Immature natural killer cell (primary cell): ENCODE measurements at places on chromosomes 1 and 21.

DNA sequence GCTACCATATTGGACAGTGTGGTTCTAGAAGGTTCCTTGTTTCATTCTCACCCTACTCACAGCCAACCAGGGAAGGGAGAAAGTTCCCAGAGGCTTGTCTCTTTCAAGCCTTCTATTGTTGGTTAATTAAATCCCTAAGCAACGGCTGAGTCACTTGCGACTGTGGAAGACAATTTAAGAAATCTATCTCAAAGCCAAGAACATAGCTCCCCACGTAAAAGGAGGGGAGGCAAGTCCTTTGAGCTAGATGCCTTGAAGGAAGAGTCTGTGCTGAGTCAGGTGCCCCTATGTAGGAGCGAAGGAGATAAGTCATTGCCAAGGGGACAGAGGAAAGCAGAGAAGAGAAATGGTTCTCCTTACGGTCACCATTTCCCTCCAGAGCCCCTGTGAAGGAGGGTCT is 79.4 kb upstream of the PPP2R5A start:
- DNase-seq, result no peak

DNA sequence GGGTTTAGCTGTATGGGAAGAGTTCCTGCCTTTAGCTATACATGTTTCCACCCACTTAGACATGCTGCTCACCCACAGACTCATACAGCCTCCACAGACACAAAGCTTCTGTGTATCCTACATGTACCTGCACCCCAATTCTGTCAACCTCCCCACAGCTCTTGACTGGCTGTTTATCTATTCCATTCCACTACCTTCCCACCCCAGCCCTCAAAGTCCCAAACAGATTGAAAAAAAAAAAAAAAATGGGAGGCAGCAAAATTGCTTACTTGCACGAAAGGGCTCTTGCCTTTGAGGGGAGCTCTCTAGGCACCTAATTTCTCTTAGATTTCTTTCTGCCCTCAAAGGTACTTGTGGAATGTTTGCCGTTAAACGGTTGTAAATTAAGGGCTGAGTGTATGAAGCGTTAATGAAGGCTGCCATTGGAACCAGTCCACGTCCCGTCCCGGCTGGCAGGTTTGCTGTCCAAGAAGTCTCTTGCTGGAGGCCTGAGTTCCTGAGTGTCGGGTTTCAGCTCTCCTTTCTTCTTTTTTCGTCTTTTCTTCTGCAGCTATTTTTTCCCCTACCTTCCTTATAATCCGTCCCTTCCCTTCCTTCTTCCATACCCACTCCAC is 43.6 kb downstream of the PBX1 start:
- DNase-seq, result no peak

- DNase-seq, result no peak
These were observed 11.9 kb upstream of the CAPN2 start for GRCh38 chr1:223700388-223700918.

DNA sequence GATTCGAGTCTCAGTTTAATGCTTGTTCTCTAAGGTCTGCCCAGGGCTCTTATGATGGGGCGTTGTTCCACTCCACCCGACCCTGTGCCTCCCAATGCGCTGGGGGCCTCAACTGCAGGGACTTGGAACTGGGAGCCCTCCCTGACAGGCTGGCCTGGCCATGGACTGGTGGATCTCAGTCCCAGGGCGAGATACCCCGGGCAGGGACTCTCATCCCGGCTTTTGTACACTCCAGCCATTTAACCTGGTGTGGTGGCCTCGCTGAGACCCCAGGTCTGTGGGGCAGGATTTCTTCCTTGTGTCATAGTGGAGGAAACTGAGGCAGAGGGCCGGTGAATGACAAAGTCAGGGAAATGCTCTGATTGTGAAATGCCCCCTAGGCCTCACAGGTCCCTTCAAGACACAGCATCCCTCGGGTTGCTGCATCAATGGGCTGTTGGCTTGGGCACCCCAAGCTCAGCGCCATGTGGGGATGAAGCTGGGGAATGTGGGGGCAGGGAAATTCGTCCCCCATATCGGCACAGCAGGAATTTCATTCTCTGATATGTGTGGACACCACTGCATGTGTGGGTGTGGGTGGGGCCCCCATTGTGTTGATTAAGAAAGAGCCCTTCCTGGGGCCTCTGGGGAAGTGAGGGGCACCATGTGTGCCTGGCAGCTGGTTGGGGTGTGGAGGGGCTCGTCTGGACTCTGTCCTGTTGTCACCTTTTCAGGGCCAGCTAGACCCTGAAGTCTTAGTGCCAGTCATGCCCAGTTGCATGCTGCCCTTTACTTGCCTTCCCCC is 19.9 kb upstream of the ZNF678 start:
- DNase-seq, result no peak

- DNase-seq, result no peak
These were observed 199.4 kb upstream of the PTGFR start for GRCh38 chr1:78291418-78291817.

DNA sequence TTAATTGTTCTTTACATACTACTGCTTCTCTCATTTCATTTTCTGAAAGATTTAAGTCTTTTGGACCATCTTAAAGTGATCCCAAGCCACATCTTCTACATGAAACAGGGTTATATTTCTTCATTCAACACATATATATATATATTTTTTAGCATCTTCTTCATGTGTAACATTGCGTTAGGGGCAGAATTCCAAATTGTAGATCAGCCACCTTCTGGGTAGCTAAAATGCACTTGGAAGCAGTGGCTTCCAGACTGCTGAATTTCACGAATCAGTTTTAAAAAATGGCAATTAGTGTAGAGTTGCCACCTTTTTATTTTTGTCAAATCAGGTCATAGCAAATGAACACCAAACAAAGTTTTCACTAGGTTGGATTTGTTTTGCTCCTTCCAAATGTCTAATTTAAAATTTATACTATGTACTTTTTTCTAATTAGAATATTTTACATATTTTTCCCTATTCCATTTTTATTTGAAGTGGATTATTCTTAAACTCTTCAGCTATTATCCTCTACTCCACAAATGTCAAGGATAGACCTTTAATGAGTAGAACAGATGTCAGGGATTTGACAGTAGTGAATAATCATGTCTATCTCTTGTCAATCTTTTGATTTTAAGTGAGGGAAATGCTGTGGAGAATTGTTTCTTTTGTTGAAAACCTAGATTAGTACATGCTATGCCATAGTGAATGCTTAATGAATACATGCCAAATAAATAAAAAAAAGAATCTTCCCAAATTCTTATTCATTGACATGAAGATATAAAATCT is 55.8 kb downstream of the DNM3 start:
- DNase-seq, result no peak

GRCh38 chr1:61420243-61420642 is 304.7 kb downstream of the TM2D1 start:
- no peak for DNase-seq

DNA sequence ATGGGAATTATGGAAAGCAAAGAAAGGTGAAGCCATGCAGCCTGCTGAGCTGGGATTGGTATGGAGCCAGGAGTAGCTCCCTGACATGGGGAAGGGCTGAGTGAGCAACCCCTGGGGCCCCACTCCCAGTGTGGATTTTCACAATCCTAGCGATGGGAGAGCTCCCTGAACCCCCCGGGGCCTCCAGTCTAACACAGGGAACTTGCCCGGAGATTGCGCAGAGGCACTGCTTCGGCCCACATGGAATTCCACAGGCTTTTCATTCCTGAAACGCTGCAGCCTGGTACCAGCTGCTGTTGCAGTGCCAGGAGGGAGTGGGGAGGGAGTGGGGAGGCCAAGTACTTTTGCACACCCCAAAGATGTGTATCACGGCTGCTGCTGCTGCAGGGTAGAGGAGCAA is 110.4 kb upstream of the C21orf91 start:
- no peak for DNase-seq

DNA sequence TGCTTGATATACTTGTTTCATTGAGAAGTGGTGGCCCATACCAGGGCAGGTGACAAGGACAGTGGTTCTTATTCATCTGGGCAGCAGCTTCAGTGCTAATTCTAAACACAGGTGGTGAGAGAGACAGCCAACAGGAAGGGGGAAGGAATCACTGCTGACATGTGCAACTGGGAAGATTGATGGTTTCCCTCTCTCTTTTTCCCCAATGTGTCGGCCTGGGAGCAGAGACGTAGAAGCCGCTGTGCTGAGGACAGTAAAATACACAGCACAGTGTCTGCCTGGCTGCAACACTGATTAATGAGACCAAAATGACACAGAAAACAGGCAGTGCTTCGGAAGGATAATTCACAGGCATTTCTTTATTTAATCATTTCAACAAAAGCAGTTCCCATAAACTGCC is 48.8 kb downstream of the WARS2 start:
- no peak for DNase-seq

GRCh38 chr1:181120924-181121323 is 32.4 kb downstream of the IER5 start:
- DNase-seq, result no peak

DNA sequence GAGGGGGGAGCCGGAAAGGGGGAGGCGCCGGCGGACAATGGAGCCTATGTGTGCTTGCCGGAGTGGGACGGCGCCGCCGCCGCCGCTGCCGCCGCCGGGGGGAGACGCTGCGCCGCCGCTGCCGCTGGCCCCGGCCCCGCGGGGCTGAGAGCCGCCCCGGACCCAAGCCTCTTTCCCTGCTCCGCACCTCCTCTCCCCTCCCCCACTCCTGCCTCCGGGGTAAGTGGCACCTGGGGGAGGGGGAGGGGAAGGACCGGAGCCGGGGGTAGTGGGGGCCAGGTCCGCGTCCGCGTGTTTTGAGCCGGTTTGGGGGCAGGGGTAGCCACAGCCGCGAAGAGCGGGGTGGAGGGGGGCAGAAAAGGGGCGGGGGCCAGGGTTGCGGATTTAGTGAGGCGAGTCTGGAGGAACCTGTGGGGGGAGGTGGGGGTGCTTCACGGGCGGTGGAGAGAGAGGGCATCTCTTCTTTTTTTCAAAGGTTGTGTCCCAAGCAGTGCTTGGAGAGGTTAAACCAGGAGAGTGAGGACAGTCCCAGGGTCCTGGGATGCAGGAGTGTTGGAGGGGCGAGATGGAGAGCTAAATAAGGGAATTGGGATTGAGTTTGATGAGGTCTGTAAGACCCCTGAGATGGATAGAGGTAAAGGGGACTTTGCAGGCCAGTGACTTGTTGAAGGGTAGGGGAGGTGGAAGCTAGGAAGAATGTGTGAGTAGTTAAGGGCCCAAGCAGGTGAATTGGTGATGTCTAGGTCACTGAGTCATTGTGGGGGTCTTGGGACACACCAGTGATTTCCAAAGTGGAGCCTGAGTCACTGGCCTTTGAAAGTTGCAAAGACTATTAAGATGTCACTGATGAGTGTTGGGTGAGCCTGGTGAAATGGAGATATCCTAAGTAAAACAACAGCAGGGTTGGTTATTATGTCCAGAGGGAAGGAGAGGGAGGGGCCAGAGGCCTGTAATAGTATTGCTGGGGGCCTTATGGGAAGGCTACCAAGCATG is 59.1 kb downstream of the BCL9 start:
- DNase-seq, result no peak

- DNase-seq, result no peak
These were observed 210.8 kb upstream of the JUN start for GRCh38 chr1:58994664-58995063.

DNA sequence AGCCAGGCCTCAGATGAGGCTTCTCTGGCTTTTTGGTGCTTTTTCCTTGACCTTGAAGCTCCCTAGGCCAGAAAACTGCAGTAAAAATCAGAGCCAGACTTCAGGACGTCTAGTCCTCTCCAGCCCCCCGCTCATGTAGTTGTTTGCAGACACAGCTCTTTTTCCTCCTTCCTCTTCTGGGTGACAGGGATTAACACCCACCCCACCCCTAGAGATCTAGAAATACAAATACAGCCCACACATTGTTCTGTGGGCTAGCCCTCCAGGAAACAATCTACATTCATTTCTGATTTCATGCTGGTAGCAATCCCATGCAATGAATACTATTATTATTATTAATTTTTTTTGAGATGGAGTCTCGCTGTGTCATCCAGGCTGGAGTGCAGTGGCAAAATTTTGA is 9.9 kb upstream of the CLSTN1 start:
- DNase-seq, result no peak

DNA sequence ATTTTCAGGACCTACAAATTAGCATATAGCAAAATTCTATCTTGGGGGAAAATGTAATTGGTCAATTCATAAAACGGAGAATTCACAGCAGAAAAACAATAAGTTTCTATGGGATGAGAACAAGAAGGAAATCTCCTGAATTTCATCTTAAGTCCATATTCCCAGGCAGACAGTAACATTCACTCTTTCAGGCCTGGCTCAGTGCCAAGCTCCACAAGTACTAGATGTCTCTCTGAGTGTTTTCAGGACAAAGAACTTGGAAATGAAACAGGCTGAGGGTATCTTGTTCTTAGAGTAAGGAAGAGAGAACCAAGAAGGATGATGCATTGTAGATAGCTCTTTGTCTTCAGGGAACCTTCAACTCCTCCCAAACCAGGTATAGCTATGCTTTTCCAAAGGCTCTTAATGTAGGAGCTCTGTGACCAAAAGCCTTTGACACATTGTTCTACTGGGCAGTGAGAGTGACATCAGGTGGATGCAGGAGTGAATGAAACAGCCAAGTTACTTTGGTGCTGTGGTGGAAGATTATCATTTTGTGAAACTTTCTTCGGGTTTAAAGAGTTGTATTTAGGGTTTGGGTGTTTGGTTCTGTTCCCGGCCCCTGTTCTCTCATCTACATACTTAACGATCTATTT is 298.3 kb downstream of the GPATCH2 start:
- DNase-seq, result no peak

DNA sequence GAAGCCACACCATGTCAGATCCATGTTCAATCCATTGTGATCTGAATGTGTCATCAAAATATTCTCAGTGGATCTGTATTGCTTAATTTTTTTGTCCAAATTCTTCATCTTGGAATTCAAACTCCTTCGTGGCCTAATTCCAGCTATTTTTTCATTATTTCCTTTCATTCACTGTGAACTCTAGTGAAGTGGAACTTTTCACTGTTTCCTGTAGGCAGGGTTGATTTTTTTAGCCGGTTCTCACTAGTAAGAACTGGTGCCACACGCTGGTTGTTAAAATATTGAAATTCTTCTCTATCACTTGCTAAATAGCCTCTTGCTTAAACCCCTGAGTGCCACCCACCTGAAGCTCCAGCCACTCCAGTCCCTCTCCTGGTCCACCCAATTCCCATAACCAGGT is 7.6 kb upstream of the S100A11 start:
- DNase-seq, result no peak

DNA sequence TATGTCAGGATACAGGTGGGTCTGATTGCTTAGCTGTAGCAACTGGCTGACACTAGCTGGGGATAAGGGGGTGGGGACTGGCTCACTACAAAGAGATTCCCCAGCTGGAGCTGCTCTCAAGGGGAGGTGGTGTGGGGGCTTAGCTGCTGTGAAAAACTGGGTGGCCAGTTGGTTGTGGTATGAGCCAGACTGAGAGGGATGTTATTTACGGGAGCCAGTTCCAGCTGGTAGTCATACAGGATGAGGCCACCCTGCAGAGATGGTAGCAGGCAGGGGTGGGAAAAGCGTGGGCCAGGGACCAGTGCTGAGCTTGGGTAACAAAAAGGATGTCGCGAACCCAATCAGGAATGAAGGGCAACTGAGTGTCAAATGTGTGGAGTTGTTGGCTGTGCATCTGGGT is 204.0 kb upstream of the C21orf91 start:
- no peak for DNase-seq

- DNase-seq, result no peak
These were observed 34.8 kb downstream of the S100B start for GRCh38 chr21:46570119-46570518.
